Aorta (tissue), 5 donors: ENCODE measurements at places on chromosomes 7 and 10. TPM values are rescaled to one million over a fixed set of nuclear protein-coding genes. Genes with fewer than 3 reads are reported as not detected.

Gene DMBT1
- total RNA-seq: 0.10 TPM

Gene NPY
- total RNA-seq: not detected

Gene EN2
- not detected for total RNA-seq

Gene HYAL4
- total RNA-seq: not detected

Gene ATOH7
- total RNA-seq: not detected

Gene RNLS
- 9.4 TPM for total RNA-seq

Gene TUBAL3
- not detected for total RNA-seq

Gene RBM28
- total RNA-seq: 38.4 TPM

Gene ICA1
- 31.1 TPM for total RNA-seq

Gene LAMB1
- total RNA-seq: 196 TPM

Gene EGR2
- total RNA-seq: 11.4 TPM

- DNase-seq: no peak
Observed at GRCh38 chr7:49866910-49867309, 93.5 kb downstream of the VWC2 start.

GRCh38 chr10:70052462-70053217 is at the start of gene MACROH2A2:
Gene MACROH2A2, plus strand, starts transcription at chr10:70052846. Its CDS starts 22,813 bp downstream, at chr10:70075659.
- peak; percentile 64 for DNase-seq

GRCh38 chr10:13120786-13121499 is 21.0 kb downstream of the OPTN start:
- no peak for DNase-seq

GRCh38 chr7:127674361-127674760 is 22.4 kb downstream of the SND1 start:
- no peak for DNase-seq

DNA sequence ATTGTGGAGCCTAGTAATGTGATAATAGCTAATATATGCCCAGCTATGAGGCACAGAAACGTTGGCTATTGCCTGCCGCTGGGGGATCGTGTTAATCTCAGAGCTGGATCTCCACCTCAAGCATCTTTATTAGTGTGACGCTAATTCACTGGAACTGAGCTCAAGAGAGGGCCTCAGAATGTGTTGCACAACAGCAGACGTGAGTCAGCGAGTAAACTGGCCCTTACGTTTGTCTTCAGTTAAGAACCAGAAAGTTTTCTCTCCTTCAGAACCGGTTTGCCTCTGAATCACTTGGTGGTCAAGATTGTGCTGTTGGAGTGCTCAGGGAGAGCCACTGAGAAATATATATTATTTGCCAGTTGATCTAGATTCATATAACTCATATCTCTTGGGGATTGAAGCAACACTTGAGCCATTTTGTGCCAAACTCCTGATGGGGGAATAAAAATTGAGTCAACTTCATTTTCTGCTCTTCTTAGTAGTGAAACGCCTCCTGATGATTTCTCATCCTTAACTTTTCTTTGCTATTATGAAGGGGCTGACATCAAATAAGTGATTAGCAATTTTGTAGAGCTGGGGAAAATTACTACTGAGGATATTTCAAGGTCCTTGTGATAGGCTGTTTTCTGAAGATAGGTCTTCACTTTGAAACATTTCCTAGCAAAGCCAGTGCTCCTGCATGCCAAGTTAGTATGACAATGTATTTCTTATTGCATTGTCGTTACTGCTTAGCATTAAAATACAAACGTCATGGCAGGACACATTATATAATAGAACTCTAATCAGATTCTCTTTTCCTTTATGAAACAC is 22.3 kb downstream of the BZW2 start:
- no peak for DNase-seq

GRCh38 chr10:43160046-43160920 is 22.0 kb downstream of the CSGALNACT2 start:
- no peak for DNase-seq

DNA sequence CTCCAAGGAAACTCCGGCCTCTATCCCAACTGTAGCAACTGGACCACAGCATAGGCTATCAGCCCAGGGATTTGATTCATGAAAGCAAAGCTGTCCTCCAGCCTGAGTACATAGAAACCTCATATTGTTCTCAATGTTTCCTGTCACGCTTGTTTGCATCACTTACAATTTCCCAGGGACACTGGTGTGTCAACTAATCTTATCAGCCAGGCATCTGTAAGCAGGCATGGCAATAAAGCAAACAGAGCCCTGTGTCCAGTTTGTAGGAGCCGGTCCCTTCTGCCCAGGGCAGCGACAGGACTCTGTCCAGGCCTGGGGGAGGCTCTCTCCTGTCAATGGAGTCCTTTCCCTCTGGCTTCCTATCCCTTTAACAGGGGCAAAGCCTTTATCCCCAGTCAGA is 23.0 kb upstream of the CDHR3 start:
- no peak for DNase-seq

DNA sequence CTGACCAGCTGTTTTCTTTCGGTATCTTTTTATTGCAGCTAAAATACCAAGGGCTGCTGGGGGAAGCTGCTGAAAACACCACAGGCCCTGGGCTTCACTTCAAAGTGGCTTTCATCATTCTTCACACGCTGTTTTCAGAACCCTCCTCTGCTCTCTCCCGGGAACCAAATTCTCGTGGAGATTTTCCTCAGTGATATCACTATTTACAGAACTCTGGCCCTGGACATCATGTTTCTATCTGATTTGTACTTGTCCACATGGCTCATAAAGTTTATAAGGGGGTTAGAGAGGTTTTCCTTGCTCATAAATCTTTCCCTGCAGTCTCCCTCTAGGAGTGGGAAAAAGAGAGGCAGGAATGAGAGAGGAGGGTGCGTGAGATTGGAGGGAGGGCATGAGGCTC is 177.4 kb upstream of the NPVF start:
- DNase-seq: no peak

GRCh38 chr7:98733036-98733435 is 116.0 kb downstream of the NPTX2 start:
- no peak for DNase-seq

DNA sequence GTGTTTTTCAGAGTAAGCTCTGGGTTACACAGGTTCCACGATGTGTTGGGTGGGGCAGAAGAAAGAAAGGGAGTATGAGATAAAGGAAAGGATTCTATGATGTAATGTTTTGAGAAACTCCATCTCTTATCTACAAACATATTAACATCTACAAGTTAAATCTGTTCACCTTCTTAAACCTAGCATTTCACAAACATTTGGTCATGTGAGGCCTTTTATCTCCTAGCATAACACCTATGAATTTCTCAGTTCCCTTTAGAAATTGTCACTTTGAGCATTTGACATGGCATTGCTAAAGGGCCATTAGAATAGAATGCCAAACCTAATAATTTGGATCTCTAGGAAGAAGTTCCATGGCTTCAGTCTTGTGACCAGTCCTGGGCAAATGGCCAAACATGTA is 217.1 kb upstream of the AOAH start:
- no peak for DNase-seq

GRCh38 chr7:50379539-50379938 is 70.6 kb downstream of the FIGNL1 start:
- no peak for DNase-seq

- no peak for DNase-seq
Observed at GRCh38 chr10:73865459-73866442, 8.6 kb downstream of the CAMK2G start.

DNA sequence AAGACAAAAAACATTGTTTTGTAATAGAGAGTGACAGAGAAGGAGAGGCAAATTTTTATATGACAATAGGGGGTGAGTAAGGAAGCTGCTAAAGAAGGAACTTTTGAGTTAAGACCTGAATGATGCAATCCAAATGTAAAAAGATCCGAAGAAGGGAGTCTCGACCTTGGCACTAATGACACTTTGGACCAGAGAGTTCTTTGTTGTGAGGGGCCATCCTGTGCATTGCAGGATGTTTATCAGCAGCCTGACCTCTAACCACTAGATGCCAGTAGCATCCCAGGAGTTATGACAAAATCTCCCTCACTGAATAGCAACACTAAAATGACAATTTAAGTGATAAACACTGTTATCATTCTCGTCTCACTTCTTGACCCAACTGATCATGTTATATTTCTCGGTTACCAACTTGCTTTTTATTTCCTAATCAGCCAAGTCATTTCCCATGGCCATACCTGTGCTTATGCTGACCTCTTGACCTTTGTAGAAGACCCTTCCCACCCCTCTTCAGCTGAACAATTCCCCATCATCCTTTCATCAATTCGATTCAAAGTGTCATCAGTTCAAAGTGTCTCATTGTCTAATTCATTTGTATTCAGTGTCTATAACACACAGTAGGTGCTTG is 30.0 kb downstream of the DGKI start:
- no peak for DNase-seq

DNA sequence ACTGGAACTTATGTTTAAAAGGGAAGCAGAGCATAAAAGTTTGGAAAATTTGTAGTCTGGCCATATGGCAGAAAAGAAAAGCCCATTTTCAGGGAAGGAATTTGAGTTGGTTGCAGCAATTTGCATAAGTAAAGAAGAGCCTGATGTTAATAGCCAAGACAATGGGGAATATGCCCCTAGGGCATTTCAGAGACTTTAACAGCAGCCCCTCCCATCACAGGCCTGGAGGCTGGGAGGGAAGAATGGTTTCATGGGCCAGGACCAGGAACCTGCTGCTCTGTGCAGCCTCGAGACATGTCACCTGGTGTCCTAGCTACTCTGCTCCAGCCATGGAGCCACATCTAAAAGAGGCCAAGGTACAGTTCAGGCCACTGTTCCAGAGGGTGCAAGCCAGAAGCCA is 35.3 kb downstream of the HTR7 start:
- DNase-seq: no peak

DNA sequence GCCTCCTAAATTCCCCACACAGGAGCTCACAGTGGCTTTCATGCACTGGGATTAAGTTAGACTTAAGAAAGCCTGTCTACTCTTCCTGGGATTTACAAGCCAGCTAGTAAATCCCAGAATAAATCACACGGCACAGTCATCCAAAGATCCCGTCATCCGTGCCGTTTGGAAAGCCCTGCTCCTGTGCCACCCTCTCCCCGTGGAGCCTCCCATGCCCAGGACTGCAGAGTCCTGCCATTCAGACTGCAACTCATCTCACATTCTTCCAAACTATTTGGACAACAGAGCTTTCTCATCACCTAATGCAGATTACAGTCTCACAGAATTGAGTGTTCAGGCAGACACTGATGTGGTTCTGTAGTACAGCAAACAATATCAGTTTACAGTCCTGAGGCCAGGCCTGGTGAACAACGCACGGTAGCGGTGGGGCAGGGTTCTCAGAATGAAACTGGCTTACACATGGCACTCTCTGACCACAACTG is 166.5 kb downstream of the EGFR start:
- DNase-seq: no peak

DNA sequence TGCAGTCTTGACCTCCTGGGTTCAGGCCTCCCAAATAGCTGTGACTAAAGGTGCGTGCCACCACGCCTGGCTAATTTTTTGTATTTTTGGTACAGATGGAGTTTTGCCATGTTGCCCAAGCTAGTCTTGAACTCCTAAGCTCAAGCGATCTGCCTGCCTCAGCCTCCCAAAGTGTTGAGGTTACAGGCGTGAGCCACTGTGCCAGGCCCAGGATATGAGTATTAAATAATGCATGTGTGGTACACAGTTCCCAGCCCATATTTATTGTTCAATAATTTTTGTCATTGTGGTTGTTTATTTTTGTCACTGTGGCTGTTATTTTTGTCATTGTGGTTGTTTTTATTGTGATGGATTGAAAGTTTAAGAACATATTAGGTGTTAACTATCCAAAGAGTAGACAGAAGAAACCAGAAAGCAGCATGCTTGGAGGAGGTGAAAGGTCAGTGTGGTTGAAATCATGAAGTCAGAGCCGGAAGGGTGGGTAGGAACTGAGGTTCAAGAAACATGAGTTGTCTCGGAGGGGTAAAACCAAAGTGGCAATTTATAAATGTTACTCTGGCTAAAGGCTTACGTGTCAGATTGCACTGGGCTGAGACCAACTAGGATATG is 45.0 kb downstream of the MRC1 start:
- DNase-seq: no peak

GRCh38 chr10:36441557-36441956 is 683.8 kb upstream of the ANKRD30A start:
- no peak for DNase-seq

- DNase-seq: peak; percentile 5
Observed at GRCh38 chr10:77962350-77963146, 36.0 kb upstream of the DLG5 start.

- no peak for DNase-seq
Observed at GRCh38 chr10:62543571-62544355, 169.6 kb downstream of the ZNF365 start.

- DNase-seq: no peak
Observed at GRCh38 chr10:99328579-99329303, 415 bp upstream of the CNNM1 start.

- DNase-seq: no peak
Observed at GRCh38 chr10:52621635-52622079, 150.9 kb downstream of the MBL2 start.
